HS-27A (cell line): ENCODE measurements at places on chromosomes 1 and 21.

- no peak for DNase-seq
Observed at GRCh38 chr21:41188486-41189149, 20.7 kb downstream of the BACE2 start.

DNA sequence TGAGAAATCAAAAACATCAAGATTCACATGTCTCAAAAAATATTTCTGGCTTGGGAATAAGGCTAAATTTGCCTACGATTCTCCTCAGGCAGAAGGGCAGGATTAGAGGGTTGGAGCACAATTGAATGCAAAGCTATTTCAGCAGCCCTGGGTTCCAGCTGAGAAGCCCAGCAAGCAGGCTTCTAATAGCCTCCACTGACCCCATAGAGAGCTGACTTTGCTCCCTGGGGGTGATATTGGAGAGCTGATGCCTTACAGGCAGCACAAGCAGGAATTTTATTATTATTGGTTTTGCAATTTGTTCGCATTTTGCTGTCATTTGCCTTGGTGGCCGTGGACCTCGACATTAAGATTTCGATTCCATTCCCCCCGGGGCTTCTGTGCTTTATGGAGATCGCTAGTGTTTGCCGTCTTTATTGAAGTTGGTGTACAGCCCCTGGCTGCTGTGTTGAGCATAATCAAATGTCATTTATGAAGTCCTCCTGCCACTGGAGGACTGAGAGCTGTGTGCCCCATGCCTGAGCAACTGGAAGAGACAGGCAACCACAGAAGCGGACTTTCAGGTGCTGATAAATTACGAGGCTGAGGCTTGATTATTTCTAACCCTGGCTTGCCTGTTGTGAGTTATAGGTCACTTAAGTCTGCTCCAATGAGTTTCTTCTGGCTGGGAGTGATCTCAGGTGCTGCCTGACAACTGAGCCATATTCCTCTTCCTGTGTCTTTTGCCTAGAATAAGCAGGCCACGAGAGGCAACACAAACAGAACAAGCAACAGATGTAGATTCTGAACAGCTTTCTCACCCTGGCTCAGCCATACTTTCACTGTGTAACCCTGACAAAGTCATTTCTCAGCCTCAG lies 518.4 kb upstream of the CAMK1G start:
- DNase-seq = no peak

DNA sequence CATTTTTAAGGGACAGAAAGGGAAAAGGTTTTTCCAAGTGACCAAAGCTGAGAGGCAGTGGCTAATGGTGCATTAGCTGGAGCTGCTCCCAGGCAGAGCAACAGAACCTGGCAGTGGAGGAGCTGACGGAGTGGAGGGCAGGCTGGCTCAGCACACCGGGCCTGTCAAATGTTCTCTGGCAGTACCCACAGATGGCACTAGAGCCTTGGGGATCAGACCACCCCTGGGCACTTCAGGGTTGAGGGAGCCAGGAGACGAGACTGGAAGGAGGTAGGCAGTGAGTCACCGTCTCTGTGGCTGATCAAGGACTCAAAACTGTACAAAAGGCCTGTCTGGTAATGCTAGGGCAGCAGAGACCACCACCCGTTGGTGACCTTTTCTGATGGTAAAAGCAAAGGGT lies 121.7 kb upstream of the KIAA0040 start:
- no peak for DNase-seq

DNA sequence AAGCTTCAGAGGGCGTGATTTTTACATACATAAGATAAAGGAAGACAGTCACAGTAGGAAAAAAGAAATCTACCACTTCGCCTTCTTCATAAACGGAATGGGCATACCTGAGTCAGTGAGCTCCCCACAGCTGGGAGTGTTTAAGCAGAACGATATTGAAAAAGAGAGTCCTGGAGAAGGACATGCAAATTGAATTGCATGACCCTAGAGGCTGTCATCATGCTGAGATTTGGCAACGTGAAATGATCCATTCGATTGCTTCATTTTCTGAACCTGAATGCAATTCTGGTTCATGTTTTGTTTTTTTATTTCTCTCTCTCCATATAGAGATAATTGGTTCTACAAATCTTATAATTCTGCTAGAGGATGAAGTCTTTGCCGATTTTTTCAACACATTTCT lies 3.7 kb downstream of the RGSL1 start:
- no peak for DNase-seq

DNA sequence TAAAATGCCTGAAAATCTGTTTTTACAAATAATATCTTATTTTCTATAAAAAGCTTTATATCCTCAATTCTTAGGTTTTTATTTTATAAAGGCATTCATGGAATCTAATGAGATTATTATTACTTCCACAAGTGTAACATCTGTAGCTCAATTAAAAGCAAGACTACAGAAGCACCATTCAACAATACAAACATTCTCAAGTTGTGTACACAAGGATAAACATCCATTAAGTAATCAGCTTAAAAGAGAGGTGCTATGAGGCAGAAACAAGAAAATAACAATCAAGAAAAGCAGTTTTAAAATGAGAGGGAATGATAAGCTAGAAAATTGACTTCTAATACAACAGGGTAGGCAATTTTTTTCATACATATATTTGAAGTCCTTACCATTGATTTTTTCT lies 326.1 kb downstream of the MRPL39 start:
- DNase-seq = no peak

GRCh38 chr1:236706183-236706582 lies 19.9 kb downstream of the ACTN2 start:
- no peak for DNase-seq

DNA sequence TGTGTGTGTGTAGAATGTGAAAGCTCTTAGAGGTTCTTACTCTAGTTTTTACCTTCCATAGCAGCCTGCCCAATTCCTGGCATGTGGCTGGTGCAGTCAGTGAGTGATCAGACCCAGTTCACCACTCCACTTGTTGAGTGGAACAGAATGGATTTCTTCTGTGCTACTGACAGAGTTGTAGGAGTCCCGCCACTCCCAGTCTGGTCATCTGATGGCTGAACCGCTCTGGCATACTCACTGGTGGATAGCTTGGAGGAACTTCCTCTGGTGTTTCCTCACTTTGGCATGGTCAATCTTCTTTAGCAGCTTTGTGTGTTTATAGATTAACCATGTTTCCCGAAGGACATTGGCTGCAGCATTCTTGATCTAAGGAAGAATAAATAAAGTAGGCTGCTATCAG lies 106.7 kb upstream of the ADAR start:
- DNase-seq = no peak

- no peak for DNase-seq
Observed at GRCh38 chr21:24025101-24025500, 1582.2 kb downstream of the MRPL39 start.

DNA sequence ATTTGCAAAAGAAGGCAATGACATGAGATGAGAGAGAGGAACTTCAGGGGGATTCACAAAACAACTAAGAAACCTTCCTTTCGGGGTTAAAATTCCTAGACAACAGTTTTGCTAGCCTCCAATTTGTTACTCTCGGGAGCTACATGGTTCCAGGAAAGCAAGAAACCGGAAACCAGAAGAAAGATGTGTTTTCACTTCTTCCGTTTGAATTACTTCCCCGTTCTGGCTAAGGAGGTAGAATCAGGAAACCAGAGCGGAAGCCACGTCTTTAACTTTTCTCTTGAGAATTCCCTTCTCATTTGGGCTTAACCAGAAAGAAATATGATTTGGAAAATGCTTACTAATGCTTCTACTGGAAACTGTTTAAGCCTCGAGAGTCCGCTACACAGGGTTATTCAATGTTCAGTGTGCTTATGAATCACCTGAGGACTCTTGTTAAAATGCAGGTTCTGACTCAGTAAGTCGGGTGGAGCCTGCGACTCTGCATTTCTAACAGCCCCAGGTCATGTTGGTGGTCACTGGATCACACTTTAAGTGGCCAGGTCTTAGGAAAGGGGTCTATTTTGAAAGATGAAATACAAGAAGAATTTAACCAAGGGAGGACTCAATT lies 43.5 kb upstream of the MCOLN3 start:
- no peak for DNase-seq

DNA sequence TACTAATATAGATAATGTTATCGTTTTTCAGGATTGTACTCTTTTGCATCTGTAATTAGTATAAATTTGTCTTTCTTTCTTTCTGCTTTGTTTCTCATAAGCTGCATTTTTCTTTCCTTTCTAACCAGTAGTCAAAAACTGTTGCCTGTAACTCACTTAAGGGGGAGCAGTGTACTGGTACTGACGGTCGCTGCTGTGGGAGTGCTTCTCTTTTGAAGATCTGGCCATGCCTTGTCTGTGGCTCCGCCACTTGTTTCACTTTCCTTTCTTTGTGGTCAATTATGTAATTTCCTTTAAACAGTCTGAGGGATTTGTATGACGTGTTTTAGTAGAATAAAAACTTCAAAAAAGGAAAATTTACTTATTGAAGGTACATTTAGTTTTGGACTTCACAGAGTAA lies 37.0 kb downstream of the MIA3 start:
- no peak for DNase-seq
